NCI-H345 (cell line): ENCODE measurements at places on chromosomes 13 and 19.

DNA sequence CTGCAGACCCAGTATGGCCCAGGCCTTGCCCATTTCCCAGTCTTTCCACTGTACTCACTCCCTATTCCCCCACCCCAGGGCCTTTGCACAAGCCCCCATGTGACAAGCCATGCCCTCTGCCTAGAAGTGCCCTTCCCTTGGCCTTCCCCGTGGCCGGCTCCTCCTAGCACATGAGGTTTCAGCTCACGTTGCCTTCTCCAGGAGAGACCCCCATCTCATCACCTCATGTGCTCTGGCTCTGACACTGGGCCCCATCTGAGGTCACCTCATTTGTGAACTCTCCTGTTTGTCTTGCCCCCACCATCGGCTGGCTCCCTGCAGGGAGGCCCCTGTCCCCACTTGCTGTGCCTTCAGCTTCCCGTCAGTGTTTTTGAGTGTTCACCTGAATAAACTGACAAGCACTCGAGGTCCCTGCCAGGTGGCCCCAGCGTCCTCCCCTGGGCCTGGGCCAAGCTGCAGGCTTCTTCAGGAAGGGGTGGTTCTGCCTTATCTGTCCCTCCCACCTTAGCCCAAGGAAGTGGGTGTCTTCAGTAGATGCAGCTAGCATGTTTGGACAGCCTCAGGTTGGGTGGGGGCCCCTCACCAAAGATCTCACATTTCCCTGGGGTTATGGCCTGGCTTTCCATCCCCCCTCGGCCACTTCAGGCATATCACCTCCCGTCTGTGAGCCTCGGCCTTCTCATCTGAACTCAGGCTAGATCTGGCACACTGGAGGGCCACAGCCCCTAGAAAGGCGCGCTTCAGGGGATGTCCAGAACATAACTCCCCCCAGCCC is 3.8 kb upstream of the SLC25A42 start:
- no peak for DNase-seq

DNA sequence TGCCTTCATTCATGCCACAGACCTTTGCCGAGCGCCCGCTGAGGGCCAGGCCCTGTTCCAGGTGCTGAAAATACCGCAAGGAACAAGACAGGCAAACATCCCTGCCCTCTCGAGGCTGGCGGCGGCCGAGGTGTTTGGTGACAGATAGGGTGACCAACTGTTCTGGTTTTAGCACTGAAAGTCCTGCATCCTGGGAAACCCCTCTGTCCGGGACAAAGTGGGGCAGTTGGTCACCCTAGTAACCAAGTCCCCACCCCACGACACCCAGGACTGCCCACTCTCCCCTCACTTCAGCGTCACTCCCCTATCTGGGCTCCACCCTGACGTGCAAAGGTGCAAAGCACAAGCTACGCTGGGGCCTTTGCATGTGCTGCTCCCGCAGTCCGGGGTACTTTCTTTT is 17.3 kb downstream of the ZBTB7A start:
- no peak for DNase-seq

DNA sequence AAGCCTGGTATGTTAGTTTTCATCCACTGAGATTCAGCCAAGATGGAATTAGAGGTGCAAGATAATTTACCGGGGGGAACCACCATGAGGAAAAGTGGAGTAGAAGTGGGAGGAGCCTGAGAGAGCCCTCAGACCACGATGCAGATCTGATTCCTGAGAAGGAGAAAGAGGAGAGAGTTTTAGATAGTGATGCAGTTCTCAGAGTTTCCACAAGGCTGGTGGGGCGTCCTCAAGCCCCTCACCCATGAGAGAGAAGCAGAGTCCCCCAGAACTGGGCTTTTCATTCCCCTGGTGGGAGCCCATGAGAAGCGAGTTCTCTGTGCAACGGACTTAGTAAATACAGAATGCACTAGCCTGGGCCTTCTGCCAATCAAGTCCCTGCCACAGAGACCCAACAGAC is 18.1 kb downstream of the CEACAM5 start:
- DNase-seq: no peak

- DNase-seq: peak; percentile 96
Observed at GRCh38 chr19:8204961-8205360, 4.2 kb upstream of the CERS4 start.

DNA sequence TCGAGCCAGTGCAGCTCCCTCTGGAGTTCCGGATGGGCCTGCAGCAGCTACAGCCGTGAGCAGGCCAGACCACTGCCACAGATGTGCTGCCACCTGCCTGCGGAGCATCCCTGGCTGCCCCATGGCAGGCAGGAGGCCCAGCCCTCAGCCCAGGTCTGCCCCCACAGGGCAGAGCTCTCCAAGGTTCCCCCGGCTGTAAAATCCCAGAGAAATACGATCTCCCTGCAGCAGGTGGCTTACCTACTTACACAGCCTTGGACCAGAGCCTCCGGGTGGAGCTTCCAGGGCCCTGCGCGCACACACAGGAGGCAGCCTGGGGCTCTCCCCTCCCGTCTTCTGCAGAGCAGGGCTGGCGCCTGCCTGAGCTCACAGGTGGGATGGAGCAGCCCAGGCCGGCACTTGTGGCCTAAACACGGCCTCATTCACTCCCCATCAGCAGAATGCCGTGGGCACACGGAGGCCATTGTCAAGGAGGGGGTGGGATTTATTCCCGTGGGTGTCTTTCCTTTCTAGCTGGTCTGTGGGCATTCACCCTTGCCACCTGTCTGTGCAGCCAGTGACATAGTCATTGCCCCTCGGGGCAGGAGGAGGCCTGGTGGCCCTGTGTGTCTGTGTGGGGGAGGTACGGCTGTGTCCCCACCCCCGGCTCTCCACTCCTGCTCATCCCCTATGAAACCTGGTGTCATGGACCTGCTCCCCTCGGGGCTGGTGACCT is 118.0 kb downstream of the KDM4B start:
- peak; percentile 49 for DNase-seq

DNA sequence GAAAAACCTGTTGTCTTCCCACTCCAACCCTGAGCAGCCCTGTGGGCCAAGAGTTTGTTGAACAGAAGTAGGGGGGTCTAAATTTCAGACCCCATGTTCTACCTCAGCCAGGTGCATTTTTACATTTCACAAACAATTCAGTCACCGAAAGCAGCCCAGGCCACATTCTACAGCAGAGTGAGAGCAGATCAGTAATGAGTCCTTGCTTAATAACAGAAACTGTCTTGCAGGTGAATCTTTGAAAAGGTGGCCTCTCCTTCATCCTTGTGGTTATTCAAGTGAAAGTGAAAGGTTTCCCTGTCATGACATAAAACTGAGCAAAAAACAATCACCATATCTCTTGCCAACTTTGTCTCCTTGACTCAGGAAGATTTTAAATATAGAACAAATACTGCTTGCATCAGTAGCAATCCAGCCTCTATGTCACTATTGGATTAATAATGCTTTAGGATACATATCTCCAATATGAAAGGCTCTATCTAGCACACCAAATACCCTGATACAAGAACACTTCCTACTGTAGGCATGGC is 670.2 kb downstream of the DIAPH3 start:
- DNase-seq: no peak

DNA sequence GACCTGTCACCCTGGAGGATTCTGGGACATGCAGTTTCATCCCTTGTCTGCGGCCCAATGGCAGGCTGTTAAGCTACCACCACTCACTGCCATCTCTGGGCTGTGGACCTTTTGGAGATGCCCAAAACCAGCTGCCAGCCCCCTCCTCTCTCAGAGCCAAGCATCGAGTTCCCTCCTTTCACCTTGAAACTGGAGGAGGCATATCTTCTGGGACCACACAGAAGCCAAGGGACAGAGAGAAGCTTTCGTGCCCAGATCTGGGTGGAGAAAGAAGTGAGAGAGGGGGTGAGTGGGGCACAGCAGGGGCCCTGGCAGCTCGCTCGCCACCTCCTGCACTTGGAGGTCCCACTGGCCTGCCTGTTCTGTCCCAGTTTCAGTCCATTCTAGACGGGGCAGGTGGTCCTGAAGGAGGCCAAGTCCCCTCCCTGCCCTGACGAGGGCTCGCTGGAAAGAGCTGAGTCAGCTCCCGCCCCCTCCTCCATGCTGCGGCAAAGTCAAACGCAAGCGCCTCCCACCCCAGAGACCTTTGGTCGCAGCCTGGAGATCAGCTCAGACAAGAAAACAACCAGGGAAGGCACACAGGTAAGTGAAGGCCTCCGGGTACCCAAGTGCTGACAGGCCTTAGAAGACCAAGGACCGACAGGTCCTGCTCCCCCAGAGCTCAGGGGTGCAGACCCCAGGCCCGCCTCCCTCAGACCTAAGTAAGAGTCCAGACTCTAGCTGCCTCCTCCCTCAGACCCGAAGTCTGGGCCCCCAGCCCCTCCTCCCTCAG is 3.8 kb downstream of the BCAT2 start:
- DNase-seq: no peak

DNA sequence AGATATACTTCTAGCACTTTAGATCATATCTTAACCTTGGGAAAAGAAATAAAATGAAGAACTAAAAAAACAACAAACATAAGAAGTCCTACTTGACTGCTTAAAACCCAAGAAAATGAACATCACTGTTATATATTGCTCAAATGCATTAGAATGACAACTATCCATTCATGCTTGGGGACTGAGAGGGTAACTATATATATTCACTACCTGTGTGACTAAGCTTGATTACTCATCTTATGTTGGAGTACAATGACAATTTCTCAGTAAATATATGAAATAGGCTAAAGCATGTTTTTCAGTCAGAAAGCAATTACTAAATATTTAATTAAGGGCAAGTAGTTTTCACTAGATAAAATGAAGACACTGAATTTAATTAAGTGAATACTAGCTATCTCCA is 40.1 kb downstream of the ZC3H13 start:
- DNase-seq: no peak

DNA sequence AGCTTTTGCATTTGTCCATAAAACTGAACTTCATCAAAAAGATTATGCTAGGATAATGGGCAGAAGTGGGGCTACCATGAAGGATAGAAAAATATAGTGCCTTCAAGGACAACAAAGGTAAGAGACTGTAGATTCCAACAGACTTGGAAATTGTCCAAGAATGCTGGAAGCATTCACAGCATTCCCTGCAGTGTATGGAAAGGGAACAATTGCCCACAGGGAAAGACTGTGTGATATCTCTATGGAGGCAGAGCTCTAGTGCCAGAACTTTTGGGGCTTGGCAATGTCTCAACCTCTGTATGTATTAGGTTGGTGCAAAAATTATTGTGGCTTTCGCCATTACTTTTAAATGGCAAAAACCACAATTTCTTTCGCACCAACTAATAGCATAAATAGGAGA is 1598.8 kb upstream of the MIR17HG start:
- peak; percentile 46 for DNase-seq

- no peak for DNase-seq
Observed at GRCh38 chr13:68895696-68896095, 1211.9 kb upstream of the ATXN8OS start.

- DNase-seq: no peak
Observed at GRCh38 chr19:49004964-49005614, 11.4 kb downstream of the RUVBL2 start.

DNA sequence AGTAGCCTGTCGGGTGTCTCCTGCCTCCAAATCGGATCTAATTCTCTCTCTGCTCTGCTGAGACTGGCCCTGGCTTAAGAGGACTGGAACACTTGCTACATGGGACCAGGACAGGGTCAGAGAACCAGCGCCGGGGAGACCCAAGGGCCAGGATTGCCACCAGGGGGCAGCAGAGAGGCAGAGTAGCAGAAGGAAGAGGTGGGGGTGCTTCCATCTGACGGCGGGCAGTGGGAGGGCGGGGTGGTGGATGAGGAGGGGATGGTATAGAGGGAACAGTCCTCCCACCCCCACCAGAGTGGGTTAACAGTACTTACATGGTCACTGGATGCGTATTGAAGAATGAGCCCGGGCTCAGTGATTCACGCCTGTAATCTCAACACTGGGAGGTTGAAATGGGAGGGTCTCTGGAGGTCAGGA is 11.9 kb downstream of the SELENOW start:
- peak; percentile 52 for DNase-seq

GRCh38 chr13:76160506-76160905 is 524.4 kb downstream of the LMO7 start:
- DNase-seq: no peak

- DNase-seq: no peak
Observed at GRCh38 chr13:78103936-78104335, 185.3 kb upstream of the EDNRB start.

DNA sequence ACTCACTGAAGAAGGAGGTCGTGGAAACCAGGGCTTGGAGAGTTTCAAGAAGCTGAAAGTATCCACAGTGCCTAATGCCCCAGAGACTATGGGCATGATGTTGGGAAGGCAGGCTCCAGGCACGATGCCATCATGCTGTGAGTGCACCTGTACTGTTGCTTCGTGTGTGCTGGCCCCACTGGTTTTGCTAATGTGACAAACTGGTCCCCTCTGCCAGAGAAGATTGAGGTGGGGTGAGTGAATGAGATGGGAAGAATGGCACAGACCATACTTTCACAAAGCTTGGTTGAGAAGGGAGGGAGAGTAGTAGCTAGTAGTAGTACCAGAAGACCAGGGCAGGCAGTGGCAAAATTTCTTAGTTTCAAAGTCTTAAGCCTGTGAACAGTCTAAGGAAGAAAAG is 19.0 kb upstream of the POP4 start:
- no peak for DNase-seq

DNA sequence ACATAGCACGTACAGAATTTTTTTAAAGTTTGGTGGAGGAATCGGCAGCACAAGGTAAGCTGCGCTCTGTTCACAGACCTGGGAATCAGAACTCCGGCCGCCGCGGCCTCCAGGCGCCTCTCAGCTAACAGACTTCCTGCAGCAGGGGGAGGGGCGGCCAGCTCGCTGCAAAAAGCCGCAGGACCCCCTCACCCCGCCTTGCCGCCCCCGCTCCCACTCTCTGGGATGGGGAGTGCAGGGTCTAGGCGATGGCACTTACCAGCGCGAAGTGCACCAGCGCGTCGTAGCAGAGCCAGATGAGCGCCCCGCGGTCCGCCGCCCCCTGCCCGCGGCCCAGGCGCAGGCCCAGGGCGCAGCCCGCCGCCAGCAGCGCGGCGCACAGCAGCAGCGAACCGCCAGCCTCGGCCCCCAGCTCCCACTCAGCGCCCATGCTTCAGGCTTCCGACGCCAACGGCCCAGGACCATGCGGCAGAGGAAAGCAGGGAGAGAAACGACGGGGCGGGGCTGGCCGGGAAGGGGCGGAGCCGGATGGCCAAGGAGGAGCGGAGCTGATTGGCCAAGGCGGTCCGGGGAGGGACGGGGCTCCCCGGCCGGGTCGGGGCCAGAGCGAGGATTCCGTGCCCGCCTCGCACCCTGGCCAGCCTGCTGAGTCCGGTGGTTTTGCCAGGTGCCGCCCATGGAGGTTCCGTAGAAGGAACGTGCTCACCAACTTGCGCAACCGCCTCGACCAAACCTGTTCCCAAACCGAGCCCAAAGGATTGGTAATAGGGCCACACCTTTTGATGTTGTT is at the start of gene EBPL:
Gene EBPL, minus strand, starts transcription at position 492 of the 790 bp plus-strand sequence. Its CDS starts 62 bp downstream, at position 430.
- peak; percentile 63 for DNase-seq

- peak; percentile 38 for DNase-seq
Observed at GRCh38 chr13:27954406-27954851, 14.7 kb downstream of the CDX2 start.
